Activated T-cell treated with anti-CD3 and anti-CD28 coated beads for 48 hours (primary cell): ENCODE measurements at places on chromosomes 3 and 15.

DNA sequence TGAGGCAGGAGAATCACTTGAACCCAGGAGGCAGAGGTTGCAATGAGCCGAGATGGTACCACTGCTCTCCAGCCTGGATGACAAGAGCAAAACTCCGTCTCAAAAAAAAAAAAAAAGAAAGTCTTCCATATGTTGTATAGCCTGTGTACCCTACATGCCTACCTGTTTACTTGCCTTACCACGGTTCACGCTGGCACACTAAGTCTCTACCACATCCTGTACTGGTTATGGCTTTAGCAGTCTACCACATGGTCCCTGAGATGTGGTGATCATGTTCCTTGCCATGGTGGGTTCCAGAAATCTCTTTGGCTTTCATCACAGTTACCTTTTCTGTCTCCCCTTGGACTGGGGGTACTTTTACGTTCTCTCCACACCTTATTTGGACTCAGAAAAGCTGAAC is 63.8 kb upstream of the TBC1D5 start:
- no peak for DNase-seq

DNA sequence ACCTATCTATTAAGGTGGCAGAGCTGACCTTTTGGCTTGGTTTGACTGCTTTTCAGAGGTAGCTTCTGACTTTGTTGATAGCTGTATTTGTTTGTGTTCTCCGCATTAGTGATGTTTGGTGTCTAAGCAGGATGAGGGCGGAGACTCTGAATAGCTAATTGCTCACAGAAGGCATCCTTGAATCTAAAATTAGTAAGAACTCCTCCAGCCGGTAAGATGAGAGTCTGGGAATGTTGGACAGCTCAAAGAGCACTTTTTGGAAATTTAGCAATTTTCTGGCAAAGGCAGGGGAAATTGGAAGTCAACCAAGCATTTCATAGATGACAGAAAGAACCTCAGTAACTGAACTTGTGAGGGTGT is 174.1 kb downstream of the KLHL25 start:
- DNase-seq, result no peak

GRCh38 chr3:182357928-182358327 is 435.4 kb upstream of the ATP11B start:
- DNase-seq, result no peak

DNA sequence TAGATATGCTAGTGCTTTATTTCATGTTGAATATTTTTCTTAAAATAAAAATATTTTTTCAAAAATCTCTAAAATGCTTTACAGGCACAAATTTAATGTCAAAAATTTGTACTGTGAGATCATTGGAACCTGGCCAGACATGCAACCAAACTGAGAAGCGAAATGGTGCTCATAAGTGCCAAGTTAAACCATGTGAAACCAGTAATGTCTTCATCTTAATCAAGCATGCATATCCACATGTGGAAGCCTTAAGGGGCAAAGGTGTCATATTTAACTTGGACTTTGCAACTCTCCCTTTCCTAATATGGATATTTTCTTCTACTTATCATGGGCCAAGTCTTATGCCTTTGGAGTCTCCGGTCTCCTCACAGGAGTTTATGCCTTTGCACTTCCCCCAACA is 208.9 kb upstream of the COL8A1 start:
- no peak for DNase-seq

- no peak for DNase-seq
Observed at GRCh38 chr3:178059836-178060235, 476.4 kb upstream of the KCNMB2 start.

DNA sequence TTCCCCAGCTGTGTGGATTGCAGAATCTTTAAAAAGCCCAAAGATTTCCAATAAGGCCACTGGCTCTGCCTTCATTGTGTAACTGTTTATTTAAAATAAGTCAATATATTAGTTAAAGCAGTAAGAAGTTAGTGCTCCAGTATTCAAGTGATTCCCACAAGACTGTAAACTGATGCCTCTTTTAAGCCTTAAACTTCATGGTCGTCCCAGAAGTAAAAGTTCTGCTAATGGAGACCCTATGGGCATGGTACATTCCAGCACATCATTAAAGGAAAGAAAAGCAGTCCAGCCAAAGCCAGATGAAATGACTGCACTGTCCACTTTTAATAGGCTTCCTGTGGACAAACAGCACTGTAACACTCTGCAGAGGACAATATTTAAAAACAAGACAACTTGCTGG is 512.6 kb downstream of the MECOM start:
- no peak for DNase-seq

GRCh38 chr3:168828536-168828935 is 732.8 kb upstream of the GOLIM4 start:
- DNase-seq, result no peak

GRCh38 chr3:136685882-136686281 is 66.3 kb downstream of the STAG1 start:
- no peak for DNase-seq

DNA sequence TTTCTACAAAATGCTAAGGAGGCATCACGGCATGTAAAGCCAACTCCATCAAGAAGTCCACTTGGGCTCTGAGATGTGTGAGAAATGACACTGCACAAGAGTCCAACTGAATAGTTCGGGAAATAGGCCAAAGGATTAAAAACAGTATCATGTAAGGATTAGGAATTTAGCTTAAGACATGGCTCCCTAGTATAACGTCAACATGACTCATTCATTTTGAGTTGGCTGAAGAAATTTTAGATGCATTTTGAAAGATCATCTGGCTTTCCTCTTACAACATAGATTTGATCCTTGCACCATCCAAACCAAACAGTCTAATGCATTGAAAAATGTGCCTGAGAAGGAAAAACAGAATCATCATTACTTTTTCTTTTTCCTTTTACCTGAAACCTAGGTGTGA is 109.3 kb upstream of the MME start:
- DNase-seq, result no peak

- no peak for DNase-seq
Observed at GRCh38 chr3:105504440-105504951, 137.8 kb downstream of the ALCAM start.

GRCh38 chr3:160474416-160474838 is 24.8 kb upstream of the TRIM59 start:
- no peak for DNase-seq
